ENCODE measurements at places on chromosomes 3 and 15.
A peak's percentile ranks its signal among the peaks of the same experiment; 100 is the strongest.

GRCh38 chr3:50562861-50563260 lies 4.7 kb downstream of the C3orf18 start:
- DNase-seq = no peak

DNA sequence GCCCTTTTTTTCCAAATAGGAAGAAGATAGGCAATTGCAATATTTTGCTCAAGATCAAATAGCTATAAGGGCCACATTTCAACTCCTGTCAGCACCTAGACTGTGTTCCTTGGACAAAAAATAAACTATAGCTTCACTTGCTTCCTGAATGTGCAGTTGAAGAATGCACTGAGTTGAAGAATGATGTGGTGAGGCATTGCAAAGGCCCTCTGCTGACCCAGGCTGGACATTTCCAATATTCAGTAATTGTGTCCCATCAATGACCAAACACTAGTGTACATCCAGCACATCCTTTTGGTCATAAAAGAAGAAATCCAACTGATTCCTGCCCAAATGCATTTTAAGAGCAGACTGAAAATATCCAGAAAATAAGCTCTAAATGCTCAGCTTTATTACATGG lies 424.8 kb upstream of the TGFBR2 start:
- DNase-seq = no peak

- no peak for DNase-seq
Observed at GRCh38 chr3:134809427-134810051, 14.5 kb downstream of the EPHB1 start.

GRCh38 chr3:189907803-189908202 lies 212.9 kb downstream of the P3H2 start:
- no peak for DNase-seq

GRCh38 chr15:99845009-99845408 lies 111.8 kb upstream of the LYSMD4 start:
- DNase-seq = no peak

DNA sequence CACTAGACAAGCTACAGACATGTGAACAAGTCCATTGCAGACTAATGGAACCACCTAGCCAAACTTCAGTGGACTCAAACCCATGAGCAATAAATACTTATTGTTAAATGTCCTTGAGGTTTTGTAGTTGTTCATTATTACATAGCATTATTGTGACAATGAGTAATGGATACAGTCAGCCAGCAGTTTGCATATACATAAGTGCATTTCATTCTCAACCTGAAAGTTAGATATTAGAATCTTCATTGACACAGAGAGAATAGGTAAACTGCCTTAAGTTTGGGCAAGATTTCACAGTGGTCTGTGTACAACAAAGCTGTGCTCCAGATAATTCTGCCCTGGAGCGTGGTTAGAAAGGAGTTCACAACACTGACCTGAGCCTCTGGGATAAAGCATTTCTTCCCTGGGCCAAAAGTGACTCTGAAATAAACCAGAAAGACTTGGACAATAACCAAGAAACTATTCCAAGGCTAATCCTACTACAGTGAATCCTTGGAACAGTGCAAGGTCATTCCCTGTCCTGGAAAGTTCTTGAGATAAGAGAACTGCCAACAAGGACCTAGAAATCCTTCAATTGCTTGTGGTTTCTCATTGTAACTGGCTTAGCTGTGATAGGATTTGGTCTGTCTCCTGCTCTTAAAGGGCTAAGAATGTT lies 225.5 kb upstream of the STT3B start:
- no peak for DNase-seq

GRCh38 chr3:38969317-38970235 lies 82.2 kb downstream of the SCN11A start:
- no peak for DNase-seq

- no peak for DNase-seq
Observed at GRCh38 chr3:173502983-173503568, 105.5 kb downstream of the NLGN1 start.

DNA sequence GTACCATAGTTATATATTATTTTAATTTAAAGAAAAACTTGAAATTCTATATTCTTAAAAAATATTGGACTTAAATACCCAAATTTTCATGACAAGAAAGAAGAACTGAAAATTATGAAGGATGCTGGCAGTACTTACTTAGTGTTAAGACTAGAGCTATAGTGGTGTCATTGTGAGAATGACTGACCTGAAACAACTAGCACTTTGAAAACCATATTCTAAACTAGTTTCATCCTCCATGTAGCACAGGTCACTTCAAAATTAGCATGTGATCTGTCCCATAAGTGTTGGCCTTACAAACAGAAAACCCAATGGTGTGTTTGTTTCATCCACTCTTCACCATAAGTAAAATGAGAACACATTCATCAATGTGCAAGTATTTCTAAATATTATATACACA lies 208.6 kb downstream of the ZIC4 start:
- no peak for DNase-seq

- no peak for DNase-seq
Observed at GRCh38 chr3:122973893-122974615, 53.5 kb downstream of the SEMA5B start.

DNA sequence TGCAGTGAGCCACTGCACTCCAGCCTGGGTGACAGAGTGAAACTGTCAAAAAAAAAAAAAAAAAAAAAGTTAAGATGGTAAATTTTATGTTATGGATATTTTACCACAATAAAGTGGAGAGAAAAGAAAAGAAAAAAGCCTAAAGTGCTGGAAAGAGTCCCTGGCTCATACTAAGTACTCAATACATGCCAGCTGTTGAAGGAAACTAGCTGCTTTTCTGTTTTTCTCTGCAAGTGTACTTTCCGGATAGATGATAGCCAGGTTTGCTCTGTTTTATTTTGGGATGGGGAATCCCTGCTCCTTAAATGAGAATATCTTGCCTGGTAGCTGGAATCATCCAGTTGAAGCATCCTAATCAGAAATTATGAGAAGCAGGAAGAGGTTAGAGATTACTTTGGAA lies 10.9 kb downstream of the EID1 start:
- no peak for DNase-seq

- DNase-seq = no peak
Observed at GRCh38 chr3:128683957-128684356, 33.3 kb upstream of the RPN1 start.

GRCh38 chr3:171266740-171267073 lies 193.5 kb downstream of the TNIK start:
- no peak for DNase-seq

DNA sequence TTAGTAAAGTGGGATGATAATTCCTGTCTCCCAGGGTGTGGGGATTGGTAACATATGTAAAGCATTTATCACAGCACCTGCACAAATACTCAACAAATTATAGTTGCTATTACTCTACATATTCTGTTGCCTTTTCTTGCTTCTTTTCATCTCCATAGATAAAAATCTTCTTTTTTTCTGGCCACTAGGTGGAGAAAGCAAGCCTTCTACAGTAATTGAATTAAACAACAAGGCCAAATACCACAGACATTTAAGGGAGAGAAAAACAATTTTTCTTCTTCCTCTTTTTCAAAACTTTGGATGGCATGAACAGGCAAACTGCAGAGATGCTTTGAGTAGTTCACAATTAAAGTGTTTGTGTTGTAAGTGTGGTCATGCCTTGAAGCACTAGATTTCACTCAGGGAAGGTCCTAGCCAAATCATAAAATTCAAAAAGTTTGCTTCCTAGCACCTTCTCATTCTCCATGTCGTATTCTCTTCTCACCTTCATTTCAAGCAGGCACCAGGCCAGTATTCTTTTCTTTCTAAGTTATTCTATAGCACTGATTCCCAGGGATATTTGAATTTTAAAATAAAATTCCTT lies 493.4 kb upstream of the TGFBR2 start:
- DNase-seq = peak; percentile 39

DNA sequence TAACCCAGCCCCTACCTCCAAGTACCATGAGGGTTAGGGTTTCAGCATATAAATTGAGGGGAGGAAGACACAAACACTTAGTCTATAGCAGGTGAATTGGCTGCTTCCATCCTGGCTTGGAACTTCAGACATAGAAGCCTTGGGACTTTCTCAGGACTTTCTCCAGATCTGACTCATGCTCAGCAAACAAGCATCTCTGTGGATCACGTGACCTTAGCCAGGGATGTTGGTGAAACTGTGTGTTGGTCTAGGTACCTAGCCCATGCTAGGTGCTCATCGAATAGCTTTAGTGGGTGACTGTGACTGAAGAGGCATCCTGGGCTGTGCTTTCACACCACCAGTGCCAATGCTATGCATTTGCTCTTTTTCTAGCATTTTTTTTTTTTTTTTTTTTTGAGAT lies 58.9 kb downstream of the CD47 start:
- DNase-seq = no peak

- no peak for DNase-seq
Observed at GRCh38 chr3:11567516-11568467, 75.9 kb downstream of the VGLL4 start.

GRCh38 chr3:133381346-133382109 lies 18.3 kb upstream of the BFSP2 start:
- DNase-seq = no peak

DNA sequence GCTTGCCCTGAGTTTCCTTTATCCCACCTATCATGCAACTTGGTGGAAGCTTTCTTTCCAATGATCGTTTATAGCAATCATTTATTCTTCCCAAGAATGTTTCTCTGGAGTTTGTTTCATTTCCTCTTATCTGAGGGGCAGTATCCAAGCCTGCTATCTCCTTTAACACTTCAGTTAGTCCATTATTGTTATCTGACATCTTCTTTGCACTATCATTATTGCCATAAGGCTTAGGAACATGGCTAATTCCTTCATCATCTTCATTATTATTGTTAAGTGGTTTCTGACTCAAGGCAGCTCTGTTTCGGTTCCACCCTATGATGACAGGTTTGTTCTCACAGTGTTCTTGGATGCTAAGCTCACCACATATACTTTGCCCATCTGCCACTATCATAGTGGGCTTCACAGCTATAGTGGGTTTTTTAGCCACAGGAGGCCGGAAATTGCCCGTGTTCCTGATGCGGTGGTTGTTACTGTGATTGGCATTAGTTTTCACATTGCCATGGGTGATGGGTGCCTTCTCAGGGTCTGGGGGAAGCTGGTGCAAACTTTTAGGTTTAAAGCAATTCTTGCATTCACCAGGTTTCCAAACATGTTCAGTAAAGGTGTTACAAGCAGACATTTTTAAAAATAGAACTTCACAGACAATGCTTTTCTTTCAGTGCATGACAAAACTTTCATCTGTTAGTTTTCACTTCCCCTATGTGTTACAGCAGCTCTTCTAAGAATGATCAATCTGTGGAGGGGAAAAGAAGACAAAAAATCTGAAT lies 110.6 kb upstream of the TSPAN3 start:
- DNase-seq = peak; percentile 65

DNA sequence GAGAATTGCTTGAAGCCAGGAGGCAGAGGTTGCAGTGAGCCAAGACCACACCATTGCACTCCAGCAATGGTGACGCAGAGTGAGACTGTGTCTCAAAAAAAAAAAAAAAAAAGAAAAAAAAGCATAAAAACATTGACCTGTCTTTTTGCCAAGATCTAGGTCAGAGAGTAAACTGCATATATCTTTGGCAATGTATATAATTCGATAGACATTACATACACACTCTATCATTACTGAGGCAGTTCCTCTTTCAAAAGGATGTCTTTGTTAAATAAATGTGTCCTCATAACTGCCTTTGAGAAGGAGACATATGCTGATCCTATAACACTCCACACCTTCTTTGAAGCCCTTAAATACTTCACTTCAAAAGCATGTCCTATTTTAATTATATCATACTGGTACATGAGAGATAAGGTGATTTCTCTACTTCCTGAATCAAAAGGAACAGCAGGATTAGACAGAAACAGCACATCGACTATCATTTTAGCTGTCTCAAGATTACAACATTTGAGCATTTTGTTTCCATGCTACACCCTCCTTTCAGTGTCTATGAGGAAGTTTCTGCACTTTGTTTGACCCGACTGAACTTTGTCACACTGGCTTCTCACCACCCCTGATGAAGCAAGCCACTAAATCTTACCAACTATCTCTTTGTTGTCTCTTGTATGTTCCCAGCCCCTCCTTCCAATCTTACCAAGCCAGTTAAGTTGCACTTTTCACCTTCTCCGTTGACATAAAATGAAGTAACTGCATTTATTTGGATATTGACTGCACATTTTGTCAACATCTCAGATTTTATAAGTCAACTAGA lies 335.8 kb downstream of the MECOM start:
- DNase-seq = no peak

All from naive B cell (primary cell).